ENCODE measurements at places on chromosomes 1 and 21. TPM values are rescaled to one million over a fixed set of nuclear protein-coding genes. Genes with fewer than 3 reads are reported as not detected.

DNA sequence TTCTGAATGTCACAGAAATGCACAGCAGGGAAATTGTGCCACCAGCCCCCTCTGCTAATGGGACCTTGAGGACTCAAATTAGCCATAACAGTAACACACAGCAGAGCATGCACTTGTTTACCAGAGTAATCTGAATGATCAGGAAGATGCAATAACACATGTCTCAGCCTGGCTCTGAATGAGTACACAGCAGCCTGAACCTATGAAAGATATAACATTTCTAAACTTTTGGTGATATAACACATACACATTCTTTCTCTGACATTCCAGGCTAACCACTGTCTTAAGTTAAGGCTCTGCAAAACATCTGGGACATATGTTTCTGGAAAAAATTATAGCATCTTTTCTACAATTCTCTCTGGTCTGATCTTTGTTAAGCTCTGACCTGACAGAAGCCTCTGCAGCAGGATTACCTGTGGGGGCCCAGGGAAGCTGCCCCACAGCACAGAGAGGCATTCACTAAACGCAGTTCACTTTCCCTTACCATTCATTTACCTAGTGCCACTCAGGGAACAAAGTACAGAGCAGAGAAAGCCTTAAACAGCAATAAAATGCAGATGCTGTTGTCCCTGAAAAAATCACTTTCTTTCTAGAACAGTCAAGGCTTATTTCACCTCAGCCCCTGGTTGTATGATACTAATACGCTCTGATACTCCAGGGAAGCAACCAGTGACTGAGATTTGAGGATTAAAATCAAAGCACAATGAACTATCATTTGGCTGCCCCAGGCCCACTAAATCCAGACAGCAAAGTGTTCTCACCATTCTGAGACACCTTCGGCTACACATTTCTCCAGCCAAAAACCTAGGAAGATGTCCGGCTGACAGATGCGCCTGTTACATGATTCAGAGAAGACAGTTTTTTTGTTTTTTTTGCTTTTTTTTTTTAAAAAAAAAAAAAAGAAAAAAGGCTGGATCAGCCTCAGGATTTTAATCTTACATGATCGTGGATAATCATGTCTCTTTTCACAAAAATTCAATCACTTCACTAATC is 54.0 kb upstream of the CNN3 start:
- DNase-seq, result no peak

GRCh38 chr1:54479841-54480524 is 68.0 kb upstream of the ACOT11 start:
- no peak for DNase-seq

DNA sequence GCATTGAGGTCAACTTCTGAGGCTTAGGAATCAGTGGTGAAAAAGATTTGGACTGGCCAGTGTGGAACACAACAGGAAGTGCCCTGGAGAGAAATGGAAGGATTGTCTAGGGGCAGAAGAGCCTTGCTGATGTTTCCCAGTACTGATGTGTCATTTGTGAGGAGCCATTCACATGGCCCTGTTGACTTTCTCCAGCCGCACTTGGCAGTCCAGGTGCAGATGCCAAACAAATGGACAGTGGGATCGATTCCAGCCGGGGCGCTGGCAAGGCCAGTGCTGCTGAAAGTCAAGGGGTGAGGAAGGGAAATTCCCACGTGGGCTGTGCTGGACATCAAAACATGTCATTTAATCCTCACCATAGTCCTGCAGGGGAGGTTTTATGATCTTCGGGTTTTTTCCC is 4.9 kb upstream of the TRIM63 start:
- peak; percentile 31 for DNase-seq

GRCh38 chr1:206143537-206144172 is 26.5 kb upstream of the AVPR1B start:
- no peak for DNase-seq

DNA sequence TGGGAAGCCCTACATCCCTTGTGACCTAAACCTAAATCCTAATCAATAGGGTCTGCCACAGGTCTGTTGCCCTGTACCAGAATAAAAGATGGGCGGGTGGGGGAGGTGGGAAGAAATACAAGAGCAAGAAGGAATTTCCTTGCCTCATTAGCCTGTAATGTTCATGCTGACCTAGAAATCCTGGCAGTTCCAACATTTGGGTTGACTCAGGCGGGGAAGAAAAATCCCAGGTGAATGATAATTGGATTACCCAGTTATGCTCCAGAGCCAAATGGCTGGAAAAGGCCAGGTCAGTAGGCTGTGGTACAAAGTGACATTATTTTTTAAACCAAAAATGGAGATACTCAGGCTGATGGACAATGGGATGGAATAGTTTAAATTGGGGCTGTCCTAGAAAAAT is 27.3 kb upstream of the A3GALT2 start:
- peak; percentile 29 for DNase-seq

MAB21L3 gene
- not detected for total RNA-seq

TRABD2B gene
- 2.0 TPM for total RNA-seq

FAM110D gene
- total RNA-seq, result not detected

BPNT1 gene
- total RNA-seq, result 58.3 TPM

CDC20 gene
- 190 TPM for total RNA-seq

MAP3K21 gene
- total RNA-seq, result 5.9 TPM

CCSAP gene
- 33.5 TPM for total RNA-seq
